T-helper 17 cell (primary cell): ENCODE measurements at places on chromosomes 5 and 9.

GRCh38 chr9:129511285-129511900, 109.5 kb downstream of the C9orf50 start:
- no peak overlapping the region for H3K27ac ChIP-seq
- no peak for DNase-seq
- H3K4me3 ChIP-seq, result no peak overlapping the region
- no peaks in the 10 kb centered on the region for H3K36me3 ChIP-seq

GRCh38 chr5:32812399-32812798, 101.3 kb downstream of the NPR3 start:
- H3K27ac ChIP-seq, result no peak overlapping the region
- H3K36me3 ChIP-seq, result no peaks in the 10 kb centered on the region
- H3K27me3 ChIP-seq, result no peaks in the 10 kb centered on the region
- DNase-seq, result no peak

- DNase-seq, result no peak
- H3K27ac ChIP-seq, result peak overlapping the region; percentile 82
- peaks cover 23% of the 10 kb centered on the region for H3K4me1 ChIP-seq
- H3K36me3 ChIP-seq, result no peaks in the 10 kb centered on the region
- peak overlapping the region; percentile 61 for H3K4me3 ChIP-seq
These were observed 3.0 kb downstream of the HACD4 start for GRCh38 chr9:21028466-21028865.

DNA sequence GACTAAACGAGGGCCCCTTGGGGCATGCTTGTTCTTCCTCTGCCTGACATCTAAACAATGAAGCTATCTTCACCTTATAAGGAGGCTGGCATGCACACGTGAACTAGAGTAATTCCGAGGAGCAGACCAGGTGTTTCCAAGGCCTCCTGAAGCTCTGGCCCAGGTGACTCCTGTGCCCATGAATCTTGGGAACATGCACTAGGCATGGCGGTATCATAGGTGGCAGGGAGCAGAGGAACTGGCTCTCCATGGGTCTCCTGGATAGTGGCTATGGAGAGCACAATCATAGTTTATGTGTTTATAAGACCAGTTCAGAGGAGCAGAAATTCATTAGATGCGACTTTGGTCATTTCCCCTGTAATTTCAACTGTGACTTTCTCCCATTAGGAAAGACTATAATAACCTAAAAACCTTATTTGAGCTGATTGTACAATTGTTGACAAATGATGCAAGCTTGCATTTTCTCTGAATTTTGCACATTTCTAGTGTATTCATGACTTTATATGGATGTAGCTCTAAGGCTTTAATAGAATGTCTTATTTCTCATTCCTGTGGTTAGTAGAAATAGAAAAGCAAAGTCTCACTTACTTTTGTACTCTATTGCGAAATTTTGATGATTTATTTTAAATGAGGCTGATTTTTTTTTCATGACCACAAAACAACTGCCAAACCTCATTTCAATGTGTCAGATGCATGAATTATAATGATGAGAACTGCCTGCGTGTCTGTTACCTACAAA, 135.3 kb upstream of the RPS23 start:
- H3K36me3 ChIP-seq, result no peaks in the 10 kb centered on the region
- H3K27me3 ChIP-seq, result no peaks in the 10 kb centered on the region
- H3K27ac ChIP-seq, result no peak overlapping the region

- no peaks in the 10 kb centered on the region for H3K36me3 ChIP-seq
- no peak overlapping the region for H3K27ac ChIP-seq
- H3K4me1 ChIP-seq, result no peaks in the 10 kb centered on the region
- no peak overlapping the region for H3K4me3 ChIP-seq
These were observed 522.7 kb upstream of the CLINT1 start for GRCh38 chr5:158381614-158382160.
